Neural crest cell (in vitro differentiated cells): ENCODE measurements at places on chromosomes 13 and 19. TPM values are rescaled to one million over a fixed set of nuclear protein-coding genes. Genes with fewer than 3 reads are reported as not detected.

SHISA2 gene
- total RNA-seq = 1.3 and 1.7 TPM in 2 replicates

TNFSF13B gene
- 0.32 and 0.82 TPM in 2 replicates for total RNA-seq

DACT3 gene
- total RNA-seq = 6.5 and 7.4 TPM in 2 replicates

MBD3L5 gene
- total RNA-seq = not detected in 2 replicates

PMIS2 gene
- total RNA-seq = not detected in 2 replicates

ZNF560 gene
- 0.12 TPM in 1 of 2 replicates, not detected in the other for total RNA-seq

SLC1A5 gene
- total RNA-seq = 131 TPM in 2 replicates

SCEL gene
- not detected in 2 replicates for total RNA-seq

KLK12 gene
- total RNA-seq = not detected in 2 replicates
